Panc1 (cell line): ENCODE measurements at places on chromosomes 1 and 21.

DNA sequence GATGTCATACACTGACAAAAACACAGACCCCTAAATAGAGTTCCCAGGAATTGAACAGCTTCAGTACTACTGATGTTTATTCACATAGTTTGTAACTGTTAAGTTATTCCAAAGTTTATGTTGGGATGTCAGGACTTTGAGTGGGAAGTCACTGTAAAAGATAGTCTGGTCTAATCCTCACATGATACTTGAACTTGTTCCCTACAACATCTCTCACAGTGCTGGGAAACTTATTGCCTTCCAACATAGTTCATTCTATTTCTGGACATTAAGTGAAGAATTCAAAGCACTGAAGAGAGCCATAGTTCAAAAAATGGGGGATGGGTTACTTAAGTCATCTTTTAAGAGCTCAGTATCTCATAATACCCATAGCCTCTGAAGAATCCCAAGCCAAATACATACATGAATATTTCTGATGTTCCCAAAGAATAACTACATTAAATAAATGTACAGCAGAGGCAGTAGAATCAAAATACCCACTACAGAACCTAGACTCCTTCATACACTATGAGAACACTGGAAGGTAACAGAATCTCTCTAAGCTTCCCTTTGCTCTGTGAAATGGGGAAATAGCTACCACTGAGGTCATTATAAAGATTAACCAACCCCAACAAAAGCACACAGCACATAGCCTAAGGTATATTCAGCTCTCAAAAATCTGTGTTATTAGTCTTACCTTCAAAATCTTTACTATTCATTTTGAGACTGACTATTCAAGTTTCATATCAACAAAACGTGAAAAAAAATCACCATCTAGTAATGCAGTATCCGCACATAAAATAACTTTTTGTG lies 81.4 kb downstream of the ESRRG start:
- DNase-seq, result no peak

- DNase-seq, result no peak
These were observed 4.5 kb upstream of the NOS1AP start for GRCh38 chr1:162065016-162065415.

DNA sequence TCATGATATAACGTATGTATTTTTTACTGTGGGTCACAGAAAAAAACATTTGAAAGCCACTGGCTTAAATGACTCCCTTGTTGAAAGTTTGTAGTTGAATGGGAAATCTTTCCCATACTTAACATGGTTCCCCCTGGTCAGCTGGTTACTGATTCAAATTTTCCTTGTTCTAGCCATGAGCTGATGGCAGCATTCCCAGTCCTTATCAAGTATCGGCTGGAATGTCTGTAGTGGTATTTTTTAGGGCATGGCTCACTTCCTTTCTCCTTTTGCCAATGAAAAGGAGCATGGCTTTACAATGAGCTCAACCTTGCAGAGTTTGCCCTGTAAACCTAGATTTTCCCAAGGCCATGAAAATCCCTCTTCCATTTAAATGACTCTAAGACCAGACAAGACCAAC lies 55.7 kb downstream of the GIPC2 start:
- no peak for DNase-seq

GRCh38 chr1:114755006-114755931 lies 2.5 kb downstream of the CSDE1 start:
- no peak for DNase-seq

- DNase-seq, result no peak
These were observed 26.2 kb upstream of the MAP3K7CL start for GRCh38 chr21:29104239-29104708.
